ENCODE measurements at places on chromosomes 11 and 22. TPM values are rescaled to one million over a fixed set of nuclear protein-coding genes. Genes with fewer than 3 reads are reported as not detected.

The SAA1 gene
- total RNA-seq = not detected

The AMBRA1 gene
- total RNA-seq = 27.5 TPM

The TMEM86A gene
- total RNA-seq = 2.5 TPM

The LAYN gene
- total RNA-seq = 20.9 TPM

The PRR33 gene
- not detected for total RNA-seq

The MN1 gene
- total RNA-seq = 4.0 TPM
